ENCODE measurements at places on chromosomes 1 and 21.

- DNase-seq = no peak
These were observed 58.7 kb downstream of the ALG14 start for GRCh38 chr1:95013950-95014574.

DNA sequence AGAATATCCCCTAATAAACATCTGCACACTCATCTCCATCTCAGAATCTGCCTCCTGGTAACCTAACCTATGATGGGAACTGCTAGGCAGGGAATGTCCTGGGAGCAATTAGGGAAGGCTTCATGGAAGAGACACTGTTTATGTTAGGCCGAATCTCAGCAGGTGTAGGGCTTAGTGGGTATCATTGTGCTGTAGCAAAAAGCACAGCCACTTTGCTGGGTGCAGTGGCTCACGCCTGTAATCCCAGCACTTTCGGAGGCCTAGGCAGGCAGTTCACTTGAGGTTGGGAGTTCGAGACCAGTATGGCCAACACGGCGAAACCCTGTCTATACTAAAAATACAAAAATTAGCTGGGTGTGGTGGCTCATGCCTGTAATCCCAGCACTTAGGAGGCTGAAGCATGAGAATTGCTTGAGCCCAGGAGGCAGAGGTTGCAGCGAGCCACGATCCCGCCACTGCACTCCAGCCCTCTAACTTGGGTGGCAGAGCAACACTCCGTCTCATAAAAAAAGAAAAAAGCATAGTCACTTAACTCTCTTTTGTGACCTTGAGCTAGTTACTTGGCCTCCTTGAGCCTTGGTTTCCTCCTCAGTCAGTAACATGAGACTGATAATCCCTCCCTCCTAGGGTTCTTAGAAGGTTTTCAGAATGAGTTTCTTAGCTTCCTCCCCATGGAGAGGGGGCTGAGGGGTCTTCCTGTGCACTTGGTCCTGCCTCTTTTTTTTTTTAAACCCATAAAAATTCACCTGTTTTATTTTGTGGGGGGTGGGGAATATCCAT is 3.5 kb downstream of the RAB42 start:
- DNase-seq = no peak

- no peak for DNase-seq
These were observed 85.3 kb upstream of the GPR88 start for GRCh38 chr1:100452641-100453040.

DNA sequence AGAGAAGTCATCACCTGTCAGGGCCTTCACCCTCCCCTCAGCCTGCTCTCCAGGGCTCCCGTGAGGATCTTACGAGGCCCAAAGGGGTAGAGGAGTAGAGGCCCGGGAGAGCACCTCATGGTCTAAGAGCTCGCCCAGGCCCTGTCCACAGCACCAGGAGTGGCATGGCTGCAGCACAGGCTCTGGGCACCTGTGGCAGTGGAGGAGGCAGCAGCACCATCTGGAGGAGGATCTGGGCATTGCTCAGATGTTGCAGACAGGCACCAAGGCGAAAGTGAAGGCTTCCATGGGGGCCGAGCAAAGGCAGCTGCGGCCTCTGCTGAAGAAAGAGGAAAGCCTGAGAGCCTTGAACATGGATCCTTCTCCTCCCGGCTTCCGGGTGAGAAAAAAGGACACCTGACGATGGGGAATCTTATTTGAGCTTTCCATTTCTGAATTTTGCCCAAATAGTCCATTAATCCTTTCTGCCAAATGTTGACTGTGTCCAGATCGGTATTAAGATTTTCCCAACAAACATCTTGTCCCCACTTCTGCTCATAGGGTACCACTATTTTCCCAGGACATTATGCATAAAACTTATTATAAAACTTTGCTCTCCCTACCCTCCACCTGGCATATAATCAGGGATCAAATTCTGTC is 604.7 kb downstream of the PTPRC start:
- DNase-seq = no peak

DNA sequence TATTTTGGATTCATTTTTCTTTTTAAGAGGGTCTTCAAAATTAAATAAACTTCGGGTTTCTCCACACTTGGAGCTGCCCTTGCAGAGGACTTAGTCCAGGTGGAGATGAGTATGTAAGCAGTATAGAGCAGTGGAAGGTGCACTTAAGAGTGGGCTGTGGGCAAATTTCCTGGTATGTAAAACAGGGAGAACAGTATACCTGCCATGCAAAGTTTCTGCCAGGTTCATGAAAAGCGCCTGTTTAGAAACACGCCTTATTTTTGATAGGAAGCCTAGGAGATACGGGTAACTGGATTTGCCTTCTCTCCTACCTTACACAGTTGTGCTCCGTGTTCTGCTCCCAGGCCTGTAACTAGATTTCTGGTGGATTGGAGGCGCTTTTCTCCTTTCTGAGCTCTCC is 1.2 kb downstream of the KDM4A start:
- DNase-seq = no peak

DNA sequence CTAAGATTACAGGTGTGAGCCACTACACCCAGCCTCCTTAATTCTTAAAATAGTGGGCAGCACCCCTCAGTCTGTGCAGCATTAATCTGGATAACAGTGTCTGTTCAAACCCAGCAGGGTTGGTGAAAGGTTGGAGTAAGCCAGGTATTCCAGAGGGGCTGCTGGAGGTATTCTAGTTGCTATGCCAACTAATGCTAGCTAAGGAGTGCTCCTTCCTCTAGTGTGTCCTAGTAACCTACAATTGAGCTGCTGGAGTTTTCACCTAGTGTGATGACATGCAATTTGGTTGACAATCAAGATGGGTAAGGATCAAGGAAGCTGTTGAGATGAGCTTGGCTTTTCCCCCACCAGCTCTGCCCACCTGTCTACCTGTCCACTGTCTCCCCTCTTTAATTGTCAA is 100.2 kb upstream of the IPO9 start:
- no peak for DNase-seq

DNA sequence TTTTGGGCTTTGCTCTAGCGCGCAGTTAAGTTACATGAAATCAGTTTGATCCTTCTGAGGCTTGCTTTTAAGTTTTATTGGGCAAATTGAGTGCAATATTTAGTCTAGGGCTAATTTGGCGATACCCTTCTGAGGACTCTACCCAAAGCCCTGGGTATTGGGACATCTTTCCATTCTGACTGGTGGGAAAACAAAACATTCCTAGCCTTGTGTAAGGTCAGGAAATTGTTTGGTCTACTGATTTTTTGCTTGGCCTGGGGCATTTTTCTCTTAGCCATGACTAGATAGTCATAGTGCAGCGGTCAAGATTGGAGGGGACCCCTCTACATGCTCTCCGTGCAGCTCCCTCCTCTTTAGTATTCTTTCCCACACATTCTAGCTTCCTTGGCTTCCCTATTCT is 189.6 kb upstream of the PTGFR start:
- no peak for DNase-seq

- DNase-seq = no peak
These were observed 4.9 kb upstream of the B4GALT3 start for GRCh38 chr1:161182214-161182613.

- DNase-seq = no peak
These were observed 118.0 kb downstream of the CASZ1 start for GRCh38 chr1:10678402-10678801.

- no peak for DNase-seq
These were observed 46.3 kb downstream of the XCL2 start for GRCh38 chr1:168497376-168497950.

DNA sequence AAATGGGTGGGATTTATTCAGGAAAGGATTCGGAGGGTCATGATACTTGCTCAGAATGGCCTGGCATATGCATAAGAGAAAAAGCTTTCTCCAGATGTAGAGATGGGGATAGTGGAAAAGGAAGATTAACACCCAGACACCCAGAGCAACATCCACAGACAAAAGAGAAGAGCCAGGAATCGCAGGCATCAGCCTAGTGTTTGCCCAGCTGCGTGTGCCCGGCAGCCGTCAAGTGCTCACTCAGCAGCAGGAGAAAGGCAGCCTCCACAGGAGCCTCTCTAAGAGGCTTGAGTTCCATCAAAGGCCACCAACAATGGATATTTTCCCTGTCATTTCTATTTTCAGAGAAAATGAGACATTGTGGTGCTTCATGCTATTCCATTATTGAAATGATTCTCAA is 54.7 kb downstream of the NTPCR start:
- DNase-seq = no peak

DNA sequence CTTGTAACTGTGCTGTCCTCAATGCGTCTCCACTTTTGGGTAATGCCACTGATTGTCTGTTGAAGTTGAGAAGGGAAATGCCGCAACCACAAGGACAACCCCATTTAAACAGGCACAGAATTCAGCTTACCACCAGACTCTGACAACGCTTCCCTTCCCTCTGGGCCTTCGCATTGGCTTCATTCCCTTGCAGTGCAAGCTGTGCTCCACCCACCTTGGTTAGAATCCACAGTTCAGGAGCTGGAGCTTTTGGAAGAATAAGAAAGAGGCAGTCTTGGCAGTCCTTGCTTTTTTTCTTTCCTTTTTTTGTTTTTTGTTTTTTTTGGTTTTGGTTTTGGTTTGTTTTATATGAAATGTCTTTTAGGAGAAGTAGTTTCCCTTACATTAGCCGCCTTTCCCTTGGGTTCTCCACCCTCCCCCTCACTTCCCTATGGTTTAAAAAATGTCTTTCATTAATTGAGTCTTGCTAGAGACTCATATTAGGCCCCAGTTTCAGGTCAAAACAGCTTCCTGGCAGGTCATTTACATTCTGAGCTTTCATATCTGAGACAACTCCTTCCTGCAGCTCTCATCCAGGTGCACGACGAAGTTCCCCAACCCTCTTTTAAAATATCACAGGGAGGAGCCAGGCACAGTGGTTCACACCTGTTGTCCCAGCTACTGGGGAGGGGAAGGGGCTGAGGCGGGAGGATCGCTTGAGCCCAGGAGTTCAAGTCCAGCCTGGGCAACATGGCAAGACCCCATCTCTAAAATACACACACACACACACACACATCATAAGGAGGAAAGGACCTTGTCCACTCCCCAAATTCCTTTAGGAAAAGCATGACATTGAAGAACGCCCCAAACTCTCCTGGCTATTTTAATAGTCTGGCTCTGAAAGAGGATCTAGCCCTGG is 20.7 kb upstream of the LAX1 start:
- DNase-seq = peak; percentile 58

- no peak for DNase-seq
These were observed 8.5 kb downstream of the CAMK2N1 start for GRCh38 chr1:20477348-20478056.

GRCh38 chr1:235586413-235586812 is 63.2 kb downstream of the GNG4 start:
- DNase-seq = no peak

DNA sequence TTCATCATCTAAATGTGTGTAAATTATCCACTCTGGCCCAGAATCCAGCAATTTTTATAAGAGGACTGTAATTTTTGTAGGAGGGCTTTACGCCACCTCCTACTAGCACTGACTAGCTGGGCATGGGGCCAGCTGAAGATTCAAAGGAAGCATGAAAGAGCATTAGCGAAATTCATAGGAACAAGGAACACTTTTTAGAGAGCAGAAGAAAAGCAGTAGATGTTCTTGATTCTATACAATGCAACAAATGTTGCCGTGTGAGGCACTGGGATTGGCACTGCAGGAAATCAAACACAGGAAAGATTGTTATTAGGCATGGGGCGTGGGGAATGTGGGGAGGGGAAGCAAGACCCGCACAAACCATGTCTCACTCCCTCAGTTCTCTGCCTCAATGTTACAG is 58.4 kb upstream of the PARP1 start:
- DNase-seq = no peak

DNA sequence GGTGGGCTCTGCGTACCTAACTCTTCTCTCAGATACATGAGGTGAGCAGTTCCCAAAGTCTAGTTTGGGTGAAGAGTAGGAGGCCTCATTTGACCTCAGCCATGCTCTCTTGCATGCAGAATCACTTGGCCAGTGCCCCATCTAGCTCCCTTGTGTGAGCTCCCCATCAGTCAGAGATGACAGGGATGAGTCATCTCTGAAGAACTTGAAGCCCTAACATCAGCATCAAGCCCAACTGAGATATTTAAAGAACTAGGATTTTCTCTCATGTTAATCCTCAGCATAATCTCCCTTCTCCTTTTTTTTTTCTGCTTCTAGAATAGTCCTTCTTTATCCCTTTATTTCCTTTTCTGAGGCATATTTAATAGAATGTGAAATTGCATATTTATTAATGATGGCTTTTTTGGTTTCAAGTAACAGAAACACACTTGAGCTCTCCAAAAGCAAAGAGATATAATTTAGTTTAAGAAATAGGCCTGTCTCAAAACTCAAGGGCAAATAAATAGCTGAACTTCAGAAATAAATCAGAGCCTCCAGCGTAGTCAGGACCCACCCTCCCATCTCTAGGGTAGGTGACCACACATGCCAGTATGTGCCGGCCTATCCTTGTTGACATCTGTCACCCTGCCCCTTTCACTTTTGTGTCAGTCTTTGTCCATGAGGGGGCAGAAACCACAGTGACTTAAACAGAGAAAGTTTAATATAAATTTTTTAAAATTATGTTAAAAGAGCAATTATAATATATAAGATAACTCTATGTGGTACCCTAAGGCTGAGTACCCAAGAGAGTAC is 112.3 kb downstream of the TSEN15 start:
- no peak for DNase-seq

GRCh38 chr1:158931055-158931737 is at the start of gene PYHIN1:
Gene PYHIN1 (plus strand): TSS chr1:158931552. CDS start chr1:158936911, 5,359 bp downstream.
- DNase-seq = no peak

DNA sequence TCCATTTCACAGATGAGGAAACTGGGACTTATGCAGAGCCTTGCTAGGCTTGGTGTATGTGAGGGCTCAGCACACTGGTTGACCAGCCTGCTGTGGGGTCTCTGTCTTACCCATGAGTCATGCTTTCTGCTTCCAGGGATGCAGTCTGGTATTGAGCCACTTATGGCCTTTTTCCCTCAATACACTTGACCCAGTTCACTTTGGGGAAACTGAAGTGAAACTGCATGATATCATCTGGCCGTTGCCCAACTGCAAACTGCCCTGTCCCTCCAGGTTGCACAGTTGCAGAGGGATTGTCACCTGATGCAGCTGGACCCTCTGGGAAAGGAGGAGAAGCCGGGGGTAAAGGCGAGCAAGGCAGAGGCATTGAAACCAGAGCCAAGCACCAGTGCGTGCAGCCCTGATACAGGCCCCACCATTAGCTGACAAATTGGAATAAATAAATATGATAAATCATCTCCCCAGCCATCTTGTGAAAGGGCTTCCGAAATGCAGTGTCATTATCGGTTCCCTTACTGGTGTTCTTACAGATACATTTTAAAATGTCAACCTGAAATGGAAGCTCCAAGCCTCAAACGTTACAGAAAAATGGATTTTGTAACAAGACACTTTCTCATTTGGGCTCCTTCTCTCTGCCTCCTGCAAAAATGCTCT is 39.3 kb upstream of the DUSP10 start:
- no peak for DNase-seq

- DNase-seq = no peak
These were observed 1.6 kb upstream of the MX2 start for GRCh38 chr21:41360072-41360821.

DNA sequence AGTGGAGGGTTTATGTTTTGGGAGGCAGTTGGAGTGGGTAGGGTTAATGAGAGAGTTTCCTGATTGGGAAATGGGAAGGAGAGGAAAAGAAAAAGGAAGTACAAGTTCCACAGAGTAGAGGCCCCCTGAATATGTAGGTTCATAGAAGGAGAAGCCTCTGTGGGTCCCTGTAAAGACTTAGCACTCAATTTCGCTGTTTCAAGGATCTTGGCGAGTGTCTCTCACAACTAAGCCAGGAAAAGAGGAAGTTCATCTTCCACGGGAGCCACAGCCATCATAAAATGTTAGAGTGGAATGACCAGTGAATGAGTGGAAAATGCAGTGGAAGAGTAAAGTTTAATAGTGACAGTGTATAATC is 17.4 kb upstream of the DPYD start:
- no peak for DNase-seq

Data from cerebellar nuclear complex (tissue), 1 donor.